Suppressor macrophage treated with lipopolysaccharide for 1 hour (primary cell): ENCODE measurements at places on chromosomes 7 and 10.

- no peak for DNase-seq
Observed at GRCh38 chr10:97065128-97065527, 120.6 kb downstream of the SLIT1 start.

DNA sequence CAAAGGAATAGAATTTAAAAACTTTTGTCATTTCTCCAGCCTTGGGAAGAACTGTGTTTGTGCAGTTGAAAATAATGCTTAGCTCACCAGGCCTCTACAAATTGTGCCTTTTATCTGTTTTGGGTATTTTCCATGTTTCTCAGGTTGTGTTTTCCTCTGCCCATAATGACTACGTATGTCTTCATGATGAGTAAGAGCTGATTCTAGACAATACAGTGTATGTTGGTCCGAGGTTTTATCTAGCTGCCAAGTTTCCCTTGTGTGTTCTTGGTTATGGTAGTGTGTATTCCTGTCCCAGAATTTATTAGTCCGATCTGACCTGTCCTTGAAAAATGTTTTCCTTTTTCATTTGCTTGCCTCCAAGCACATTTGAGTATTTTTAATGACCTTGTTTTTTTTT lies 83.7 kb upstream of the GLCCI1 start:
- DNase-seq = no peak

- DNase-seq = no peak
Observed at GRCh38 chr7:15684111-15684800, 2.2 kb downstream of the MEOX2 start.

DNA sequence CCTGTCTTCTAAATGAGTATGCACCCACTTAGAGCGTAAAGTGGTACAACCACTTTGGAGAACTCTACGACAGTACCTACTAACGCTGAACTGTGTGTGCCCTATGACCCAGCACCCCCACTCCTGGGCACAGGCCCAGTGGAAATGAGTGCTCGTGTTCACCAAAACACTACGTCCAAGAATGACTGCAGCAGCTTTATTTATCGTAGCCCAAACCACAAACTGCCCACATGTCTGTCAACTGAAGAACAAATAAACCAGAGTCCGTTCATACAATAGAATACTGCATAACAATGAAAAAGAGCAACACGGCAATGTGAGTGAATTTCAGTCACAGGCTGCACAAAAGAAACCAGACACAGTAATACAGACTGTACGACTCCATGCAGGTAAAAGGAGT lies 35.4 kb downstream of the TLL2 start:
- DNase-seq = no peak
